Activated CD4-positive, alpha-beta T cell treated with anti-CD3 and anti-CD28 coated beads, Interleukin-2, amount 50 U/mL, for 24 hours (primary cell): ENCODE measurements at places on chromosomes 11 and 22.

DNA sequence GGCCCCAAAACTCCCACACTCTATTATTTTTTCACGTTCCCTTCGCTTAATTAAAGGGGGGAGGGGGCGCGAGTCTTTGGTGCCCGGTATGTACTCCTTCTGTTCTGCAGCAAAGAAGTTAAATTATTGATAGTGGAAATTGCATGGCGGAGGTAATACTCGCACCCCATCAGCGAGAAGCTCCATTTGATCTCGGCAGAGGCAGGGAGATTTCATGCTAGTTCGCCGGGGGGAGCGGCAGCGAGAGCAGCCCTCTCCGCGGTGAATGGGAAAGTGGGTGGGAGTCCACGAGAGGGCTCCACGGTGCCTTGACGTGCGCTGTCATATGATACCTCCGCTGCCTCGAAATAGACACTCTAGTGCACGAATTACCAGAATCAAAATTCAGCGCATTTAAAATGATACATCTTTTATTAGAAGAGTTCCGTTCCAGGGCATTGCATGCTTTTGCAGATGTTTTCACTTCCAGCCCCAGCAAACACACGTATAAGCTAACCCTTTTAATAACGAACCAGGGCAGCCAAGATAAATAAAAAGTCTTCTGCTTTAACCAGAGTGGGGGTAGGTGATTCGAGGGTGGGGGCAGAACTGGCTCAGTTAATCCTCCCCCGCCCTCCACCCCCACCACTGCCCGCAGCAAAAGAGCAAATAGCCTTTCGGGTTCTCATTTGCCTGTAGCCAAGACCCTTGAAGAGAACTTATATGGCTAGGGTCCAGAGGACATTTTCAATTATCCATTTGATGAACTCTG is 1.3 kb upstream of the BDNF start:
- no peak for DNase-seq

- DNase-seq: no peak
Observed at GRCh38 chr22:35987487-35987886, 41.1 kb downstream of the RBFOX2 start.

DNA sequence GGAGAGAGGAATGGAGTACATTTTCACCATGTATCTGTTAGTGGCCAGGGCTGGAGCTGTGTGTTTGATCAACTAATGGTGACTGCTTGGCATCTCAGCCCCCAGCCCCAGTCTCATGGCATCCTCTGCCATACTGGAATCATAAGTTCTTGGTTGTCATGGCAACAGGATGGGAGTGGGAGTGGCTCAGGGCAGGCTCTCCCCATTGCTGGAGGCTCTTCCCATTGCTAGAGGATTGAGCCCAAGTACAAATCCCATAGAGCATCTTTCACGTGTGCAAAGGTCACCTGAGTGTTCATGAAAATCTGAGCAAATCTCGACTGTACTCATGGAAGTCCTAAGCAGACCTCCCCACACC is 14.9 kb downstream of the DNAJB13 start:
- no peak for DNase-seq

DNA sequence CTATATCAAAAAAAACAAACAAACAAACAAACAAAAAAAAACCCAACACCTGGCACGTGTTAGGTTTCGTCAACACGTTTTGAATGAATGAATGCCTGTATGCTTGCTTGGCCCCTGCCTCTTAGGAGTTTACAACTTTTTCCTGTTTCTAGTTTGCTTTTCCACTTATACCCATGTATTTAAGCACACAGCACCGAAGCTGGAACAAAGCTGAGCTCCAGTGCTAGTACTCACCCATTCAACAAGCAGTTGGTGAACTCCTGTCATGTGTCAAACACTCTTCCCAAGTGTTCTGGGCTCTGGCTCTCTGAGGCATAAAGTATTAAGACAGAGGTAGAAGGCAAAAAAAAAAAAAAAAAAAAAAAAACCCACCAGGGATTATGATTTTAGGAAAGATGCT is 599.3 kb downstream of the BUD13 start:
- no peak for DNase-seq

DNA sequence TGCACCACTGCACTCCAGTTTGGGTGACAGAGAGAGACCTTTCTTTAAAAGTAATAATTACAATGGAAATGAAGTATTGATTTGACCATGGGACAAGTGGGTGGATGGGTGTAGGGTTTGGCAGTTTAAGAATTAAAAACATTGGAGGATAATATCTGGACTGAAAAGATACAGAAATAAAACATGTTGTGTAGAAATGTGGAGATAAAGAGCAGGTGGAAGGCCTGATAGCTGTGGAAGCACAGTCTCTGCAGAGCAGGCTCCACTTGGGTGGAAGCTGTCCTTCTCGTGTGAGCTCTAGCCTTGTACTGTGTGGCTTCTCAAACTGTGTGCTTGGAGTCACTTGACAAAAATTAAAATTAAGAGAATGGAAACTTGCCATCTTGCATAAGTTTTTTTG is 25.6 kb downstream of the APLP2 start:
- no peak for DNase-seq

DNA sequence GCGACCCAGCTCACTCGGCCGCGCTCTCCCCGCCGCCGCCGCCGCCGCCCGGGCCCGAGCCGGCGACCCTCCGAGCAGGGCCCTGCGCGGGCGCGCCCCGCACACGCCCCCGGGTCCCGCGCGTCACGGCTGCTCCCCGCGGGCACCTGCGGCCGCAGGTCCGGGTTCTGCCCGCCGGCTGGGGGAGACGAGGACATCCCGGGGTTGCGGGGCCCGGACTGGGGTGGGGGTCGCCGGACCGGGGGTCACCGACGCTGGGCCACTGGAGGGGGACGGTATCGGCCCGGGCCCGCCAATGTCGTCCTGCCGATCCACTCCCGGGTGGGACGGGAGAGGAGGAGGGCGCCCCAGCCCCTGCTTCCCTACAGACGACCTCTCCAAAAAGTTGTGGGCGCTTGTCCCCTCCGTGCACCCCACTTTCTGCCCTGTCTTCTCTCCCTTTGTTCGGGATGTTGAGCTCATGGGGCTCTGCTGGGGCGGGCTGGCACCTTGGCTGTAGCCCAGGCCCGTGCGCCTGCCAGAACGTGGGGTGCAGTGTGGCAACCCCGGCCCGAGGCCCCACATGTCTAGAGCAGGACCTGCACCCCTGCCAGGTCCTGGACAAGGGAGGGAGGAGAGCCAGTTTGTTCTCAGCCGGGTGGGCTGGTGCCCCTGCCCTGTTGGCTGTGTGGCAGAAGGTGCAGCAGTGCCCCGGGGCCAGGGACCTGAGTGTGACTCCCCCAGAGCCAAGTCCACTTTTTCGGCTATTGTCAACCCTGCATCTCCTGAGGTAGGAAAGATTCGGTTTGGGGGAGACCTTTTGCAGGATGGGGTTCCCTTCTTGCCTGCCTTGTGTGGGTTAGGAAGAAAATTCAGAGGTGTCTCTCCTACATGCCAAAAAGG is 40.2 kb upstream of the CELSR1 start:
- DNase-seq: no peak

DNA sequence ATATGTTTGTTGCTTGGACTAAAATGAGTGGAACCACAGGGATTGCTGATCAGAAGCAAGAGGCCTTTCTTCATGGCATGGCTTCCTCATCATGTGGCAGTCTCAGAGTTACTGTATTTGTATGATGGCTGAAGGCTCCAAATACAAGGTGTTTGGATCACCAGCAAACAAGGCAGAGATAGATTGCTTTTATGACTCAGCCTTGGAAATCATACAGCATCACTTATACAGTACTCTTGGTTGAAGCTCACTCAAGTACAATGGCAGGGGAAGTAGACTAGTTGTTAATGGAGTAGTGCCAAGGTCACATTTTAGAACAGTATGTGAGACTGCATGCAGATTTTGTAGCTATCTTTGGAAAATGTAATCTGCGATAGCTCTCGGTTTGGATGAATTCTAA is 16.6 kb downstream of the CAPRIN1 start:
- no peak for DNase-seq

DNA sequence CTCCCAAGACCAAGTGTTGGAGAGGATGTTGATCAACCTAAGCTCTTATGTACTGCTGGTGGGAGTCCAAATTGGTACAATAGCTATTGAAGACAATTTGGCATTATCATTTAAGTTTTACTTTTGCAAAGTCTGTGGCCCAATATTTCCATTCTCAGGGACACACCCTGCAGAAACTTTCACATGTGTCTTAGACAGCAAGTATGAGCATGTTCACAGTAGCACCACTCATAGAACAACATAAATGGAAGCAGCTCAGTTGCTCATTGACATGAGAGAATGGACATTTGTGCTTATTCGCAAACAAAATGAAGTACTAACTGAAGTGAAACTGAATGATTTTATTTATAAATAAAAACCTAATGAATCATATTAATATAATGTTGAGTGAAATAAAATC is 135.5 kb downstream of the NOX4 start:
- no peak for DNase-seq

GRCh38 chr11:36292311-36292722 is 3.1 kb upstream of the COMMD9 start:
- DNase-seq: no peak

- no peak for DNase-seq
Observed at GRCh38 chr11:74650498-74650897, 58.1 kb downstream of the POLD3 start.

GRCh38 chr11:96322775-96323641 is 20.0 kb downstream of the MAML2 start:
- DNase-seq: no peak

DNA sequence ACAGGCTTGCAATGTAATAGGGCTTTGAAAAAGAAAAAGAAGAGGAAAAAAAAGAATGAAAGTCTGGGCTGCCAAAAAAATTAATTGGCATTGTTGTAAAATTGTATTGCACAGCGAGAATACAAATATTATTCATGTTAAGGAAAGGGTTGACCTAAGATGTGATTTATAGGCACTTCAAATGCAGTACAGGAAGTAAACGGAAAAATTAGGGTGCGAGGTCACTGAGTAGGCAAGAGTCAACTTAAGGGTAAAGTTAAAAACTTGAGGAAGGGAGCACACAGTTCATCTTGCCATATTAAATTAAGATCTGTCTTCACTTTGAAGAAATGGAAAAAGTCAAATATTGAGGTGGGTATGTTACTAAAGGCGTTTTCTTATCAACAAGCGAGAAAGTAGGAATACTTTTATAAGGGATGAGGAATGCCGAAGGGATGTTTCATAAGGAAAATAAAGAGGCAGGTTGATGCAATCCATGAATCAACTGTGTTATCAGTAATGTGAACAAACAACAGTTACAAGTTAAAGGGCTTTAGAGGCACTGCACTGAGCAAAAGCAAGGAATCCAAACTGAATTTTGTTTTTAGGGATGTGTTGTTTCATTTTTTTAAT is 123.0 kb downstream of the WT1 start:
- DNase-seq: no peak

DNA sequence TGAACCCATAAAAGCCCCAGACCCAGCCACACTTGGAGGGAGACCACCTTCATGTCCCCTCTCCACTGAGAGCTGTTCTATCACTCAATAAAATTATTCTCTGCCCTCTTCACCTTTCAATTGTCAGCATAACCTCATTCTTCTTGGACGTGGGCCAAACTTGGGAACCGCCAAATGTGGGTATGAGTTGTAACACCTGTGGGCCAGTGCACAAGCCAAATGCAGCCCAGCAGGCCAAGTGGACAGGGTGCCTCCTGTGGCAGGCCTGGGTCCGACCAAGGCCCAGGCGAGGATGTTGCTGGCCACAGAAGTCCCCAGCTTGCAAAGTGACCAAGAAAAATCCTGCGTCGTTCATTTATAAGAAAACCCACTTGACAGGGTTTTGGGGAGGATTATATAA is 621.2 kb downstream of the METTL15 start:
- no peak for DNase-seq

DNA sequence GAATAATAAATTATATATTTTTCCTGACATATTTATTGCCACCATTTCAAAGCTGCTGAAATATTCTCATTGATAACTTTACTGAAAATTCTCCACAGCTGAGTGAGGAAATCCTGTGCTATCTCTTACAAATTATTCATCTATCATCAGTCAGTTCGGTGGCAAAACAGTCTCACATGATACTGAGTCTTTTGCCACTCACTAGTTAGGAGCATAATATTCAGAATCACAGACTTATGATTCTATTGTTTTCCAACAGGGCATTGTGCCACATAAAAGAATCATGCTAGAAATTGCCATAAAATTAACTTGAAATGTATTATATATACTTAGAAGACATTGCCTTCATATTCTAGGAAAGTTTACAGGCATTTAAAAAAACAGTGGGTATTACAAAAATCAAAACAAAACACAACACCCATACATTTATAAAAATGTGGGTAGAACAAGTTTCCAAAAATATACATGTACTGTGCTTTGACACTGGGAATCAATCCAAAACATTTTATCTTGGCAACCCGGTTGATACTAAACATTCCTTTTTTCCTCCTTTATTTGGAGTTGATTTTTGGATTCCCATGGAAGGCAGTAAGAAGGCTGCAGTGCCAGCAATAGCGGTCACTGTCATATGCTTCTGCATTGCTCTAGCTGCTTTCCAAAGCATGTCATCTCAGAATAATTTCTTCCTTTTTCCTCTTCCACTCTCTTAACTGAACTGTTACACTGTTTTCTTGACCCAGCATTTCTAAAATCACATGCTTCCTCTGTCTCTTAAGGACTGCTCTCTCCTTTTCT is 42.5 kb downstream of the ATG16L2 start:
- DNase-seq: no peak

DNA sequence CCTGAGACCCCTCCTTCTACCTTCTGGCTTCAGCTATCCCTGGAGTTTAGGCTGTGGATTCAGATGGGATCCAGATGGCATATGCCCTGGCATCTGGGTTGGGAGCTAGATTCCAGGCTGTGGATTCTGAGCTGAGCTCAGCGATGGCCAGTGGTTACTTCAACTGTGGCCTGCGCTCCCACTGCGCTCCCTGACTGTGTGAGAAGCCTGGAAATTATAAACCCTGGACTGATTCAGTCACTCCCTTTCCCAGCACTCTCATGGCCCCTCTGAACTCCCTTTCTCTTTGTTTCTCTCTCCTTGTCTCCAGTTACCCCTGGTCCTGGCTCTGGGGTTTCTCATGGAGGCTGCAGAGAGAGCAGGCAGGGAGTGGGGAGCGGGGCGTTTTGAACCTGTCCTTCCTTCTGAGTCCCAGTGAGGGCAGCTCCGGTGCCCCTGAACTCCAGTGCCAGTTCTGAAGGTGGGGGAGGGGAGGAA is 4.8 kb downstream of the ARHGEF17 start:
- DNase-seq: no peak

- DNase-seq: no peak
Observed at GRCh38 chr11:34773826-34774225, 142.4 kb downstream of the APIP start.

DNA sequence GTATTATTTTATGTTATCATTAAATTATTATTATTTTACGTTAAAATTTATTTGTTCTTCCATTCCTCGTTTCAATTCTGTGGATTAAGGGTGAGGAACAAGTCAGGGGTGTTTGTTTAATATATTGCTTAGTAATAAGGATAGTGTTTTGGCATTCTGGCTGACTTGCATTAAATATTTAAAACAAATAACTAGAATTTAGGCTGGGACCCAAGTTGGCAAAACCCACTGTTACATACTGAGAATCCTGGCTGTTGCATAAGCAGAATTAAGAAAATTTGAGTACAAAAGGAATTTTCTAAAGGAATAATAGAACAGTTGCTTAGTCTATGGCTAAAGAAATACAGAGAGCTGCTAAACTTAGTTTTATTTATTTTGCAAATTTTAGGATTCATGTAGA is 196.4 kb downstream of the GUCY1A2 start:
- DNase-seq: no peak
